ENCODE measurements at places on chromosomes 13 and 19. TPM values are rescaled to one million over a fixed set of nuclear protein-coding genes. Genes with fewer than 3 reads are reported as not detected.

Gene ZNF534
- total RNA-seq, result not detected

Gene HSD17B14
- total RNA-seq, result 2.6 TPM

Gene VSIG10L
- total RNA-seq, result 0.95 TPM

Gene ZNF420
- total RNA-seq, result 11.6 TPM

Gene CGB5
- not detected for total RNA-seq

Gene BSPH1
- not detected for total RNA-seq

Gene TLE6
- 0.42 TPM for total RNA-seq

Gene FXYD7
- 3.0 TPM for total RNA-seq

GRCh38 chr19:28065026-28065425, 1147.9 kb downstream of the UQCRFS1 start:
- no peak for DNase-seq

DNA sequence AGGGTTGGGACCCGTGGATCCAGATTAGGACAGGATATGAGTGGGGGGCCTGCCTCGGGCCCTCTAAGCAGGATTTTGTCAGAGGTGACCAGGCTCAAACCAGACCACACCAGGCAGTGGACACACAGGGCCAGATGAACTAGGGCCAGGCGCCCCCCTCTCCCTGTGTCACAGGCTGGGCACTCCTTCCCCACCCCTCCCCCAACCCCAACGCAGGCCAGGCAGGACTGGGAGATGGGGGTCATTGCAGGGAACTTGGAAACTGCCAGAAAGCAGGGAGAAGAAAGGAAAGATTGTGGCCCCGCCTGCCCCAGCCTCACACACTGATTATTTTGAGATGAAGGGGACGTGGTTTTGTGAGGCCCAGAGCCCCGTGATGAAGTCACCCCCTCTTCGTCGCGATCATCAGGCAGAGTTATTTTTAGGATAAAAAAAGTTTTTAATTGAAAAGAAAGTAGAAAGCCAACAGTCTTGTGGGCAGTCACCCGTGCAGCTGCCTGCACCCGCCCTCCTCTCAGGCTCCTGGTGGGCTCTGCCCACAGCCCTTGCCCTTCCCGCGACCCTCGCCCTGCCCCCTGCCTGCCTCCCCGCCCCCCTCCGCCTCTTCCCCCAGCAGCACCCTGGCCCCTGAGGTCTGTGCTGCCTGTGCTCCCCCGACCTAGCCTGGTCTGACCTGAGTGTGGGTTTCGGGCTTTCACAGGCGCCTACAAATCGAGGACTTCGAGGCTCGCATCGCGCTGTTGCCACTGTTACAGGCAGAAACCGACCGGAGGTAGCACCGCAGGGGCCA, 1.9 kb upstream of the YJEFN3 start:
- DNase-seq, result no peak

GRCh38 chr19:55156202-55157063, 1.1 kb downstream of the TNNI3 start:
- DNase-seq, result no peak

DNA sequence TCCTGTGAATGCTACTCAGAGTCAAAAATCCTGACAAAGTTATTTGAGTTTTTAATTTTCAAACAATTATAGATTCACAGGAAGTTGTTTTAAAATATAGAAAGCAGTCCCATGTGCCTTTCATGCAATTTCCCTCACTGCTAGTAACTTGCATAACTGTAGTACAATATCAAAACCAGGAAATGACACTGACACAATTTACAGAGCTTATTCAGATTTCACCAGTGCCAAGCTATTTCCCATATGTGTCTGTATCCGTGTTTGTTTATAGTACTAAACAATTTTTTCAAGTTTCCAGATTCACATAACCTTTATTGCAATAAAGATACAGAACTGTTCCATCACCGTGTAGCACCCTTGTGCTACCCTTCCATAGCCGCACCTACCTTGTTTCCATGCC, 934.6 kb downstream of the PCDH17 start:
- no peak for DNase-seq

- no peak for DNase-seq
Measured at GRCh38 chr13:100633461-100633860, 41.1 kb downstream of the TMTC4 start.

DNA sequence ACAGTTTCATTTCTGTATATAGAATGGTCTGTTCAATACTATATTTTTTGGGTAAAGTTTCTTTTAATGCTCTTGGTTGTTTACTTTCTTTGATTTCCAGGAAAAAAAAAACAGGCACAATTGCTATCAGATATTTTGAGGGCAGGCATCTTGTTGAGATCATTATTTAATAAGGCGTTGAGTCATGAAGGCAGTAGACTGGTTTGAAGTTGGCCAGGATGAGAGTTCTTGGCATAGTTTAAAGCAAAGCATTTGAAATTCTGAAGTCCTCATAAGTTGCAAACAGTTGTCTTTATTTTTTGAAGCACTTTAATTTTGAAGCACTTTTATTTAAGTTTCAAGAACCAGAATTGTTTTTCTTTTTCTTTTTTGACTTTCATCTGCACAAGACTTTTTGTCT, 2.6 kb upstream of the ZNF175 start:
- DNase-seq, result no peak

- no peak for DNase-seq
Measured at GRCh38 chr19:2260341-2260805, 4.2 kb upstream of the JSRP1 start.

GRCh38 chr13:91313581-91313980, 33.9 kb upstream of the MIR17HG start:
- no peak for DNase-seq

- DNase-seq, result no peak
Measured at GRCh38 chr13:34241332-34241731, 423.4 kb downstream of the RFC3 start.

DNA sequence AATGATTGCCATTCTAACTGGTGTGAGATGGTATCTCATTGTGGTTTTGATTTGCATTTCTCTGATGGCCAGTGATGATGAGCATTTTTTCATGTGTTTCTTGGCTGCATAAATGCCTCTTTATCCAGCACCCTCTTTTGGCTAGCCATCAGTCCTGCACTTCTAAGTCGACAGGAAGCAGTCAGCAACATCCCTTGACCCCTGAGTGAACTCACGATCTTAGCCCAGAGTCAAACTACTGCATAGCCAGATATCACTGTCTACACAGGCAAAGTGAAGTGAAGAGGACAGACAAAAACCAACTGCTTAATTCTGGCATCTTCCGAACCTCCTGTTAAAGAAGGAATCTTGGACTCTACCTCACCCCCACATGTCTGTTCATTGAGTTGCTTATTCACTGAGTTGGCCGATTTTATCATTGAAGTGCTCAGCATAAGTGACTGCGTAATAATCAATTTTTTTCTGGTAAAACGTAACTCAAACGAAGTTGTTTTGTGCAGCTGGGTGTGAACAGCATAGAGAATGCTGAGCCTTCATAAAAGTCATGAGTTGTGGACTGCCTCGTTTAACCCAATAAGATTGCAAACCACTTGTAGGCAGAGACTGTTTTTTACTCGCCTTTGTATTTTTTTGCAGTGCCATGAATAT, 304.2 kb downstream of the COG6 start:
- DNase-seq, result no peak

DNA sequence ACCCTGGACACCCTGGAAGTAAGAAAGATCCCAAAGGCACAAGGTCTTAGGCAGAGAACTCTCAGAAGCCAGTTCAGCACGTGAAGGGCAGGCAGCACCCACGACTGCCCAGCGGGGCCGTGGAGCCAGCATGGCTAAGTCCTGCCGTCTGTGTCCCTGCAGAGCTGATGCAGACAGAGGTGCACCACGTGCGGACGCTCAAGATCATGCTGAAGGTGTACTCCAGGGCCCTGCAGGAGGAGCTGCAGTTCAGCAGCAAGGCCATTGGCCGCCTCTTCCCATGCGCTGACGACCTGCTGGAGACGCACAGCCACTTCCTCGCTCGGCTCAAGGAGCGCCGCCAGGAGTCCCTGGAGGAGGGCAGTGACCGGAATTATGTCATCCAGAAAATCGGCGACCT, 44.8 kb downstream of the PEX11G start:
- DNase-seq, result no peak

DNA sequence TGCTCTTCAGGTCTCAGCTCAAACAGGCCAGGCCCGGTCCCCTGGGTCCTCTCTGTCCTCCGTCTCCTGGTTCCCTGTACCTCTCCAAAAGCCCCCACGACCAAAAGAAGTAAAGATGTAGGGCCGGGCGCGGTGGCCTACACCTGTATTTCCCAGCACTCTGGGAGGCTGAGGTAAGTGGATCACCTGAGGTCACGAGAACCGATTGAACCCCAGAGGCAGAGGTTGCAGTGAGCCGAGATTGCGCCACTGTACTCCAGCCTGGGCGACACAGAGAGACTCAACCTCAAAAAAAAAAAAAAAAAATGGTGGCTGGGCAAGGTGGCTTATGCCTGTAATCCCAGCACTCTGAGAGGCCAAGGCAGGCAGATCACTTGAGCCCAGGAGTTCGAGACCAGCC, 22.0 kb upstream of the BCL3 start:
- DNase-seq, result no peak

Data from activated B cell treated with CpG ODN at 0.5 μM for 24 hours (primary cell).